Frontal cortex (tissue), 4 donors: ENCODE measurements at places on chromosomes 2 and 18. TPM values are rescaled to one million over a fixed set of nuclear protein-coding genes. Genes with fewer than 3 reads are reported as not detected.

GRCh38 chr18:57150828-57151227 lies 3.9 kb downstream of the BOD1L2 start:
- no peak for DNase-seq

Gene RAMP1
- 6.9 TPM for total RNA-seq

Gene SLC23A3
- total RNA-seq, result under 0.01 TPM

Gene DNAH6
- 4.9 TPM for total RNA-seq

DNA sequence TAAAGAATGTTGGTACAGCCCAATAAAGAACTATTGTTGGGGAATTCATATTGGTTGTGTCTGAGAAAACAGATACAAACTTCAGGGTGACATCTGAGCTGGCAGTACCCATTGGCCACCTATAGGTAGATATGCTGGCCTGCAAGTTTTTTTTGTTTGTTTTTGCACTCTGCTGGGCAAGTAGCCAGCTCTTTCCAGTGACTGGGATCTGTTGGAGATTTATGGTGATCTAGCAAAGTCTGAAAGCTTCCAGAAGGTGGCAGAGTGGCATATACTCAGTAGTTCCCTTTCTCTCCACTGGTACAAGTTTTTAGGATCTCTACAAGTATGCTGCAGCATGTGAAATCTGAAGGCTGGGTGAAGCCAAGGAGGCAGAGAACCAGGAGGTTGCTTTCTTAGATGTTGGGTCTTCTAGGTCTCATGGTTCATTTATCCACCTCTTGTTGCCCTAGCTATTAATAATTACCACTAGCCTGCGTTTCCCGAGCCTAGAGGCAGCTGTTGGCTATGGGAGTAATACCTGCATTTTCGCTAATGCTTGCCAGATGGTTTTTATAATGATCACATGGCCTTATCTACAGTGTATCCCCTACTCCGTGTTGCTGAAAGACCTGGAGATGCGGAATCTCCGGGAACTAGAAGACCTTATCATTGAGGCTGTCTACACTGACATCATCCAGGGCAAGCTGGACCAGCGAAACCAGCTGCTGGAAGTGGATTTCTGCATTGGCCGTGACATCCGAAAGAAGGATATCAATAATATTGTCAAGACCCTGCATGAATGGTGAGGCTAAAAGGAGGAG lies 9.5 kb downstream of the COPS7B start:
- no peak for DNase-seq

DNA sequence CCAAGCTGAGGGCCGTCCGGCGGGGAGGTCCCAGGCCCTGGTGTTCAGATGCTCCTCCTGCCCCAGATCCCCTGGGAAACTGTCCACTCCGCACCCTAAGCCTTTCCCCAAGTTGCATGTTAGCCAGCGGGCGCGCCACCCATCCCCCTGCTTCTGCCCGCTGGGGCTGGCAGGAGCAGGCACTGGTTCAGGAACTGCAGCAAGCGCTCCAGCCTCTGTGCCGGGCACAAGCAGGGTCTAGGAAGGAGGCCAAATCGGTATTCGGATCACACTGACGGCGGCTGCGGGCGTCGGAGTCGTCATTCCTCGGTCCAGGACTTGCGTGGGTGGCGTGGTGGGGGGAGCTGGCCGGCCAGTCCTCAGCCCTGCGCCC lies 53.7 kb downstream of the FAM168B start:
- DNase-seq, result no peak

Gene NYAP2
- 14.3 TPM for total RNA-seq

DNA sequence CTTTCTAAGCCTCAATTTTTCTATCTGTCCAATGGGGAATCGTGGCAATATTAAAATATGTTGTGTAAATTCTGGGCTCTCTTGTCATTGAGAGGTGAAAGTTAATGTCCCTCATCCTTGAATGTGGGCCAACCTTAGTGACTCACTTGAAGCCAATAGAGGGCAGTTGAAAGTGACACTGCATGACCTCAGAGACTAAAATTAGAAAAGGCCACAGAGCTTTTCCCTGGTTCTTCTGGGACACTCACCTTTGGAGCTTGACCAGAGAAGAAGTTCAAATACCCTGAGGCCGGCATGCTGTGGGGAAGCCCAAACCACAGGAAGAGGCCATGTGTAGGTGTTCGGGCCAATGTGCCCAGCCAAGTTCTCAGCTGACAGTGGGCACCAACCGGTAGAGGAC lies 24.1 kb upstream of the SIX2 start:
- no peak for DNase-seq

- no peak for DNase-seq
These were observed 556.0 kb downstream of the RNF144A start for GRCh38 chr2:7473135-7473771.

GRCh38 chr2:194087089-194087958 lies 1569.7 kb upstream of the SLC39A10 start:
- DNase-seq, result no peak

DNA sequence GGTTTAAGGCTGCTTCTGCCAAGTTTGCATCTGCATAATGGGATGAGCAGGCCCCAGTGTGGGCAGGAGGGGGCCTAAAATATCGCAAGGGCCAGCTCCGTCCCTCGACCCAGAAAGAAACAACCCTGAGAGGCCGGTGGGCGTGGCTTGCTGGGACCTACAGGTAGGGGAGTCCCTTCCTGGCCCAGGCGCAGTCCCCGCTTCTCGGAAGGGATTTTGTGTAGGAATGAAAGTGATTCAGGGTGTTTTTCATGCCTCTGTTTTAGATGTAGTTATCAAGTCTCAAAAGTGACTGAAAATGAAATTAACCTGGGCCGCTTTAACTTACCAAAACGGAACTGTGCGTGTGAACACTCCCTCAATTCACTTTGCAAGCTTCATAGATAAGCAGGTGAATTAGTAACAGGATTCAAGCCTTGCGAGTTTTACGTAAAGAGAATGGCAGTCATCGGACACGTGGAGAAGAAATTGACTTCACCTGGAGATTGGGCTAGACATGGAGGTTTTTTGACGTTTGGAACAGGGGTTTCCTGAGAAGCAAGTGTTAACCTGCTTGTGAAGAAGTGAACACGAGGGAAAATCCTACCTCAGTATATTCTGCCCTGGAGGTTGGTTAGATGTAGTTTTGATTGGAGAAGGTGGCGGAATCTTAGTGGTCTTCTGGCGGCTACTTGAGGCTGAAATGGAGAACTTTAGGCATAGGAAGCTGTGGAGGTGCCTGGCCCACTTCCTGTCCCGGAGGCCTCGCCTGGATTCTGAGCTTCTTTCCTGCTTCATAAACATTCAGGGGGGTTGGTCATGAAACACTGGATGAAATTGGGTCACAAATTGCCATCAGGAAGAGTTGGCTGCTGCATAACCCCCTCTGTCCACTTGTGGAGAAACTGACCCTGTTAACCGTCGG lies 1.7 kb downstream of the NCK2 start:
- no peak for DNase-seq

DNA sequence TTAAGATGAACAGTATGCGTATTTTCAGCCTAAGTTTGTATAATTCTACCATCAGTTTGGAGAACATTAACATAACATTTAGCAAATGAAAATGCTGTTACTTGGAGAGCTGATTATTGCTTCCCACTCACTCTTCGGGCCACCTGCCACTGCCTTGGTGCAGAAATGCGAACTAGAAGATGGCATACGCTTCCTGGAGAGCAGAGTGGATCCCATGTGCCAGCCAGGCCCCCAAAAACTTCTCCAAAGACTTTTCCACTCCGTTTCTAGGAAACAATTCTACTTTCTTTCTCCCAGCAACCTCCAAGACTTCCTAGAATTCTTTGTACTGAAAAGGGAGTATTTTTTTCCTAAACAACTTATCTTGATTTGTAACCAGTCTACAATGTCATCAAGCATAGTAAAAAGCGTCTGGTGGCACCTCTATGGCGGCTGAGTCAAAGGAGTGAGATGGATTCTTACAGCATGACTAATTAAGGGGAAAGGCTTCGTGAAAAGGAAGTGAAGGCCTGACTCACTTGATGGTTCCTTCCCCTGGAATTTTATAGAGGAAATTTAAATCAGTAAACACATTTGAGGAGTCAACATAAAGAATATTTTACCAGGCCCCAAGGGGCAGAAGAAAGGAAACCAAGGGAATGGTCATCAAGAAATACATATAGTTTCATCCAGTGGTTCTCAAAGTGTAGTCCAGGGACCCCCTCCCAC lies 36.6 kb downstream of the FEZ2 start:
- no peak for DNase-seq

Gene PRPF40A
- total RNA-seq, result 105 TPM

- DNase-seq, result no peak
These were observed 61.8 kb downstream of the FAM168B start for GRCh38 chr2:131031431-131031841.

- no peak for DNase-seq
These were observed 84.3 kb upstream of the FZD7 start for GRCh38 chr2:201949181-201949926.

Gene PID1
- 36.7 TPM for total RNA-seq

Gene C1GALT1C1L
- under 0.01 TPM for total RNA-seq

- no peak for DNase-seq
These were observed 86.0 kb downstream of the RHOB start for GRCh38 chr2:20532634-20533437.

DNA sequence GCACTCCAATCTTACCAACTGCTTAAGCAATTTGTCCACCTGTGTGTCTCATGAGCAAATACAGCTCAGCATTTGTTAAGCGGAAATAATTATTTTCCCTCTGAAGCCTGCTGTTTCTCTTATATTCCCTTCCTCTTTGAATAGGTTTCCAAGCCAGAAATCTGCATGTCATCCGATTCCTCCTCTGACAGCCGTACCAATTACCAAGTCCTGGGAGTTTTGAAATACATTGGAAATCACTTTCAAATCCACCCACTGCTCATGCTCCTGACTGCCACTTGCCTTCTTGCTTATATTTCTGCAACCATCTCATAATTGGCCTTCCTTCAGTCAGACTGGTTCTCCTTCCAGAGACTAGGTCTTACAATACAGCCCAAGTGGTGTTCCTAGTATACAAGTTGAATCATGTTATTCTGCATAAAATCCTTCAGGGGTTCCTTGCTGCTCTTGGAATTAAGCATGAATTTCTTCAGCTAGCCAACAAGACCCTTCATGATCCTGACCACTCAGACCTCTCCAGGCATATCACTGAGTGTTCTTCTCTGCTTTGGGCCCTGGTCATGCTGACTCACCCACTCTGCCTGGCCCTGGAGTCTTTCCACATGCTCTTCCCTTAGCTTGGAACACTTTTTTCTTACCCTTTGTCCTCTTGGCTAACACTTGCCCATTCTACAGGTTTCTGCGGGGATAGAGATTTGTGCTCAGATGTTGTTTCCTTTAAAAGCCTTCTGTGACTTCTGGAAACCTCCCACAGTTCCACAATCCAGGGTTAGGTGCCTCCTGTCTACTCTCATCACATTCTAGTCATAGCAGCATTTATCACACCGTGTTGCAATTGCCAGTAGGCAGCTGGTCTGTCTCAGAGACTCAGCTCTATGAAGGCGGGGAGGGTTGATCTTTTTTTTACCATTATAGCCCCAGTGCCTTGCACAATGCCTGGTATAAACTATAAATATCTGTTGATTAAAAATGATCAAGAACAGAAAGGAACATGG lies 157.6 kb downstream of the ARL6IP6 start:
- no peak for DNase-seq

- no peak for DNase-seq
These were observed 38.0 kb upstream of the SIX2 start for GRCh38 chr2:45047301-45047700.

Gene DSC2
- 5.3 TPM for total RNA-seq

DNA sequence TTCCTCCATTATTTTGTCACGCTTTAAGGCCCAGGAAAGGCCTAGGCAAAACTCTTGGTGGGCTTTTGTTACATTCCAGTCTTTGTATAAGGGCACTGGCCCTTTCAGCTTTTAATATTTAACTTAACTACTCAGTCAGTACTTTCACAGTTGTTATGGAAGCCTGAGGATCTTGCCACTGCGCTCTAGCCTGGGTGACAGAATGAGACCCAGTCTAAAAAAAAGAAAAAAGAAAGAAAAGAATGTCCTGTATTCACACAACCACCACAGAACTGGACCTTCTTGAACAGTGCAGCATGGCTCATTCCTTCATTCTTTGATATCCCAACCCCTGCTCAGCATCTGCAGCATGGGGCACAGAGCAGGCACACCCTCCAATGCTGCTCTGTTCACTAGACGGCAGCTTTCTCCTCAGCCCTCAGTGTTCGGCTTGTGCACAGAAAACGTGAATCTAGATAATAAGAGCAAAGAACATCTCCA lies 93.4 kb upstream of the MSH2 start:
- no peak for DNase-seq

Gene TTC39C
- total RNA-seq, result 54.2 TPM

Gene PLA2R1
- total RNA-seq, result 1.6 TPM

Gene HJURP
- total RNA-seq, result 2.0 TPM

Gene SCN7A
- total RNA-seq, result 1.6 TPM

GRCh38 chr2:105536175-105536574 lies 137.3 kb upstream of the FHL2 start:
- no peak for DNase-seq

DNA sequence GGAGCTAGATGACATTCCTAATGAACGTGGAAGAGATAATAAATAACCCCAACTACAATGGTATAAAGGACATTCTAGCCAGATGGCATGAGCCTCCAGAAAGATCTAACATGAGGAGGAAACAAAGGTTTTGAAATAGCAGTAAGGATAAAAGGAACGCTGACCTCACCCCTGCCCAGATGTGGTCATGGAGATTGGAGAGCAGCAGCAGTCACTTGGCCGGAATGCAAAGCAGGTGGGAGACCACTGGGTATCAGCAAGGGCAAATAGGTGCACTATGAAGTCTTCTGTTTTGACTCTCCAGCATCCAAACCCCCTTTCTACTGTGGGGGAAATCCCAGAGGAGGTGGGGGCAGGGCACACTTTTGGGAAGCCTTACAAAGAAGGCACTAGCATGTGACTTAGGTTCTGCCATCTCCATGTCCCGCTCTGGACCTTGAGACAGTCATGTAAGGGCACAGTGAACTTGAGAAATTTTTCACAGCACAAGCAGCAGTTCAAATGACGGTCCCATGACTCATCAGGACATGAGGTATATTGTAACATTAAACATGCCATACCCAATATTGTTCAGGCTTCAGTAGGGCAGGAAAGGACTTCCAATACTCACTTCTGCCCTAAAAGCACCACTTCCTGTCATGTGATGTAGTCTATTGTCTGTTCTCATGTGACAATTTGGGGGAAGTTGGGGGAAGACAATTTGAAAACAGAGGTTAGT lies 55.2 kb downstream of the METTL4 start:
- no peak for DNase-seq

DNA sequence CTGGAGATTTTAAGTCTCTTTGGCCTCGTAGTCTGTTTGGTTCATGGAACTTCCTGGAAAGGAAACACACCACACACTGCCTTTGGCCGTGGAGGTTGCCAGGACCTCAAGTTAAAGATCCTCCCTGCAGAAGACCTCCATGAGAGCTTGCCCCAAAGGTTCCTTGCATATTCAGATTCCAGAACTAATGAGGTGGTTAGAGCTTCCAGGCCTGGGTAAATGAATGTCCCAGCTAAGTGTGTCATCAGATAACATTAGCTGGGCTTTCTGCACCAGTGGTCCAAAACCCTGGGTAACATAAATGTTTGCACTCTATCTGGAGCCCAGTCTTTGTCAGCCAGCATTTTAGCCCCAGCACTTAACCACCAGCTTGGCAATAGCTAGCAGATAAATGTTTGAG lies 122.1 kb upstream of the EML6 start:
- no peak for DNase-seq
